Memory B cell (primary cell): ENCODE measurements at places on chromosomes 1 and 21.

DNA sequence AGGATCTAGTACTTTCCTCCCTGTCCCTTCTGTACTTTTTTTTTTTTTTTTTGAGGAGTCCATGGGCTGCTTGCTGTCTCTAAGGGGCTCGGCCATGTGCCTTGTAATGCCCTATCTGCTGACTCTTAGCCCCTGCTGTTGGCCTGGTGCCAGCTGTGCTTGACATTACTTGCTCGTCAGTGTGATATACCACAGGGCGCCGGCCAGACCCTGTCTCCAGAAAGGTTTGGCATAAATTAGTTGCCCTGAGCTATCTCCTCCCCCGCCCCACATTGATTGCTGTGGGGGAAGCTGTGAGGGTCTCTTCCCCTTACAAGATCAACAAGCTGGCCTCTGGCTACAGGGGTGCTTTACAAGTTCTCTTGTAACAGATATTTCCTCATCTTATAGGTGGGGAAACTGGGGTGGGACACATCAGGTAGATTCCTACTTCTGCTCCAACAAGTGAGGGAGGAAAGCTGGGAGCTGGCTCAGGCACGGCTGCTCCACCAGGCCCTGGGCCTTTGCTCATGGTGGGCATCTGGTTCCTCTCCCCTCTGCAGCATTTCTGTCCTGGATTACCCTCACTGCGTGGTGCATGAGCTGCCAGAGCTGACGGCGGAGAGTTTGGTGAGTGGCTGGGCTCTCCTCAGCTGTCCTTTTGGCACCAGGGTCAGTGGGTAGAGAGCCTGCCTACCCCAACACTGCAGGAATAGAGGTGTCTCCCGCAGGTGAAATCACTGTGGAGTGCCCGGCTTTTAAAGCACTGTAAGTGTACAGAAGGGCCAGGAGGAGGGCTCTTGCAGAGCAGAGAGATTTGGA is 15.6 kb downstream of the STRIP1 start:
- DNase-seq: no peak

- DNase-seq: no peak
Measured at GRCh38 chr1:39643705-39644104, 4.3 kb upstream of the HEYL start.

- DNase-seq: peak; percentile 36
Measured at GRCh38 chr21:25708467-25709065, 26.1 kb downstream of the ATP5PF start.

- DNase-seq: no peak
Measured at GRCh38 chr1:211155040-211155439, 21.1 kb upstream of the KCNH1 start.

GRCh38 chr1:20729990-20730689 is 2.4 kb downstream of the SH2D5 start:
- DNase-seq: no peak

GRCh38 chr1:66248746-66249145 is 285.2 kb upstream of the SGIP1 start:
- DNase-seq: no peak

- DNase-seq: no peak
Measured at GRCh38 chr21:42193721-42194120, 25.2 kb upstream of the ABCG1 start.

DNA sequence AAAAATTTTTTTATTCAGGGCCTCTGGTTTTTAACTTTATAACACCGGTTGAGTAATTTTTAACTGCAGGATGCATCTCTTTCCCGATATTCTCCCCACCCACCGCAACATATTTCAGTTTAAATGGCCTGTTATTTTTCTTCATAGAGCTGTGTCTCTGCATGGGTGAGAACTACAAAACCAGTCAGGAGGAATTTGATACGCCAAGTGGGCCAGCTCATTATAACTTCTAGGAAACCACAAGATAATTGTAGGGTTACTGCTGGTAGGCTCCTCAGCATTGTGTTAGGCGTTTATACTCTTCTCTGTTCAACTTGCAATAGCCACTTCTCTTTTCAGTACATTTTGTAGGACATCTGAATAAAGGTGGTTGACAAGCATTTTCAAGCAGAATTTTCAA is 169.7 kb downstream of the PBX1 start:
- no peak for DNase-seq

- DNase-seq: no peak
Measured at GRCh38 chr1:50975436-50975835, 5.4 kb downstream of the CDKN2C start.

GRCh38 chr1:63112155-63112900 is 210.0 kb upstream of the FOXD3 start:
- DNase-seq: no peak

DNA sequence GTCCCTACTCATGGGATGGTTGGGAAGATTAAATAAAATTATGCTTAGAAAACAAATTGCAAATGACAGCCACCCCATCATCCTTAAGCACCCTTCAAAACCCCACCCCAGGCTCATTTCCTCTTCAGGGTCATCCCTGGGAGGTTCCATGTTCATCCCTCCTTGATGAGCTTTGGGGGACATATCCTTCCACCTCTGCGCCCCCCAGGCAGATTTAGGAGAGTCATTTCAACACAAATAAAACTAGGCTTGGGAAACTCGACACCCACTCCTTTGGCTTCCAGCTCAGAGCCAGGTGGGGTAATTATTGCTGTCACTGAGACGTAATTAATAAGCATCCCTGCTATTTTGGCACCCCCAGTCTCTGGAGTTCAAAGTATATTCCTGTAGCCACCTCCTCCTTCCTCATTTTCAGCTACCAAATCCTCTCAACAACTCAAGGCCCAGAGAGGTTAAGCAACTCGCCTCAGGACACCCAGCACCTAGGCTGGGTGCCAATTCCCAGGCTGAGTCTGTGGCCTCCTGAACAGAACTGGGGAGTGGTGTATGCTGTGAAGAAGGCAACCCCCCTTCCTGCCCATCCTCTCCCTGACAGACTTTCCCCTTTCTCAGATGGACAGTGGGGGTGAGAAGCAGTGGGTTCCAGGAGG is 595 bp downstream of the CRYBG2 start:
- no peak for DNase-seq

DNA sequence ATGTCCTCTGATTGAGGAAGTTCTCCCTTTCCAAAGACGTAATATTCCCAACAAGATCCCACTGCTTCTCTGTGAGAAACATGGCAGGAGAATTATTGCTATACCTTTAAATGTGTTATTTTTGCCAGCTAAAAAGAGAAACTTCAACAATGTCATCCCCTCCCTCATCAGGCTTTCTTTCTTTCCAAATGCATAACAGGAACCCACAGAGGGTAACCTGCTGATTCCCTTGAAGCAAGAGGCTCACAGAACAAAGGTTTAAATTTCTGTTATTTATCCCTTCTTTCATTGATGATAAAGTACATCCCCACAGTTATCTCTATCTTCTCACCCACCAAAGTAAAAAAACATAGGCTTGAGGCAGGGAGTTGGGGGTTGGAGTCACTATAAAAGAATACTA is 102.1 kb downstream of the SLC30A10 start:
- no peak for DNase-seq

DNA sequence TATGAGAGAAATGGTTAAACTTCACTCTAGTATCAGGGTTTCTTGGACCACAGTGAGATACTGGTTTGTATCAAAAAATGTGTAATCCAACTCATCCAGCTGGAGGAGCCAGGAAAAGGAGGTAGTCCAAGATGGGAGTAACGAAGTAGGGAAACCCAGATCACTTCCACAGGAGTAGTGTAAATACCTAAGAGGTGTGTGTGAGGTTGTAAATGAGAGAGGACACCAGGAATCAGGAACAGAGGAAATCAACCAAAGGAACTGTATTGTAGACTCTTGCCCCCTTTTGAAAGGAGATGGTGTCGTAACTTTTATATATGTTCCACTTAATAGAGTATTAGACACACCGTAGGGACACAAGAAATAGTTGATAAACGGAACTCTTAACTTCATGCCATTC is 19.7 kb upstream of the TLCD4 start:
- no peak for DNase-seq

GRCh38 chr1:17919525-17920439 is 164.6 kb downstream of the ACTL8 start:
- DNase-seq: no peak

DNA sequence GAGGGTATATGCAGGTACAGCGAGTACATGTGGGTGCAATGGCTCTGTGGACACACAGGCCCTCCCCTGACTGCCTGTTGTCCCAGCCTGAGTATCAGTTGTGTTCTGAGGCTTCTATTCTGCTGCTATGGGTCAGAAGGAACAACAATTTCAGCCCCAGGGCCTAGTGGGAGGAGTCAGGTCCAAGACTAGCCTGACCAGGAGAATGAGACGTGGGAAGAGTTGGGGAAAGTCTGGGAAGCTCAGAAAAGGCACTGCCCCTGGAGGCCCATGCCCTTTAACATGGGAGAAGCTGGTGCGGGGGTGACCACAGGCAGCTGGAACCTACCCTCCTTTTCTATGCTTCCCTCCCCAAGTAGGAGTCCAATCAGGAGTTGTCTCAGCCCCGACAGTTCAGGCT is 7.7 kb downstream of the IGSF8 start:
- DNase-seq: no peak

DNA sequence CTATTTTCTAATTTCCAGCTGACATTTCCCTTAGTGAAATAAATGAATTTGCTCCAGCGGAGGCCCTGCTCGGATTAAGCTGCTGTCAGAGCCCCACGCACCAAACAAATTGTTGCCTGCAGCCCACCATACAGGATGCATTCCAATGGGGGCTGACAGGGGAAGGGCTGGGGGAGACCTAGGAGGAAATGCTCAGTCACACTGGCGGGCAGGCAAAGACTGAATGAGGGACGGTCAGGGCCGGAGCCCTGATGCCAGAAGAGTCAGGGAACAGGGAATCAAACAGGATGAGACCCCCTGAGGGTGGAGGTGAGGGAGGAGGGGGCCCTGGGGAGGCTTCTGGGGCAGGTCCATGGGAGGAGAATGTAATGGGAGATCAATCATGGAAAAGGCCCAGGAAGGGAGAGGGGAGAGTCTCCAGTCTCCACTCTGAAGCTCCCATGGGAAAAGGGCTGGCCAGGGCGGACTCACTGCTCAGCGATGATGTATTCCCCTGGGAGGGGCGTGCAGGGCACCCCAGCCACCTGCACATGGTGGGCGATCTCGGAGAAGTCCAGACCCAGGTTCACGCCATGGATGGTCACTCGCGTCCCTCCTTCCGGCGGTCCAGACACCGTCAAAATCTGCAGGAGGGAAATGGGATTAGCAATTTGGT is 149.4 kb upstream of the CD34 start:
- DNase-seq: no peak

DNA sequence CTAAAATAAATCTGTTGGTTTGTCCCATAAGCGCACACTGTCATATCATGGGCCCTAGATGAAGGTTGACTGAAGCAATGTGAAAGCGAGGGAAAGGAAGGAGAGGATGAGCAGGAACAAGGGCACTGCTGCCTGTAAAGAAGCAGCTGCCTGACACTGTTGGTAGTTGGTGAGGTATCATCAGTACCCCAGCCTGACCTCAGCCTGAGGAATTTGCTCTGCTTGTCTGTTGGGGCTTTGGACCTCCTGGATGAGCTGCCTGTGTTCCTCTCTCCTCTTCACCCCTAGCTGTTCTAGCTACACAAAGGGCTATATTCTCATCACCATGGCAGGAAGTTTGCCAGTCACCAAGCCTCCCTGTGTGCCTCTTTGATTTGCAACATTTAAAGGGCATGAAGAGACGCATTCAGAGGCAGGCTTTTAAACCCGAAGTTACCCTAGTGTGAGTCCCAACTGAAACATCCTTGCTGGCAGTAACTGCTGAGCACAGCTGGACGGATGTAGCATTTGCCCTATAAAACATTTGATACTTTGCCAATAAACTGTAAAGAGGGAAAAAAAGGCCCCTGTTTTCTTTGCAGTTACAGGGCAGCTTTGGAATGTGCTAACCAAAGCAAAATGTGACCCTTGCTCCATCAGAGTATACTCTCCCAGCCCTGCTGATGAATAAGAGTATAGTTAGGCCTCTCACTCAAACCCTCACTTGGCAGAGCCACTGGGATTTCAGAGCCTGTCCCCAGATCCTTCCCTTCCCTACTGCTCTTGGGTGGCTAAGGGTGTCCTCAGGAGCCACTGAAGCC is 22.2 kb upstream of the SPATA6 start:
- no peak for DNase-seq

DNA sequence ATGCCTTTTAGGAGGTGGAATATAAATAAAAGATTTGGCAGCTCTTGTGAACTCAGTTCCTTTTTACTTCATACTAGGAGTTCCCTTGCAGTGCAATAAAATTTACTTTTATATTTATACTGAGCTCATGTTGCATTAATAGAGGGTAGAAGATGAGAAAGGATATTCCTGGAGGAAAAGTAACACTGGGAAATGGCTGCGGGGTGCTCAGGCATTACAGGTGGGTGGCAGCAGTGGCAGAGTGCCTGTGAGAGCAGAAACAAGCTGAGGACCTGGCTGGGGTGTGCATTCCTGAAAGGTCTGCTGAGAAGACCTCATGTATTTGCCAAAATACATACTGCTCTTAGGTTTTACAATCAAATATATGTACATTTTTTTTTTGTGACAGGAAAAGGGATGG is 126.9 kb downstream of the COQ8A start:
- no peak for DNase-seq

DNA sequence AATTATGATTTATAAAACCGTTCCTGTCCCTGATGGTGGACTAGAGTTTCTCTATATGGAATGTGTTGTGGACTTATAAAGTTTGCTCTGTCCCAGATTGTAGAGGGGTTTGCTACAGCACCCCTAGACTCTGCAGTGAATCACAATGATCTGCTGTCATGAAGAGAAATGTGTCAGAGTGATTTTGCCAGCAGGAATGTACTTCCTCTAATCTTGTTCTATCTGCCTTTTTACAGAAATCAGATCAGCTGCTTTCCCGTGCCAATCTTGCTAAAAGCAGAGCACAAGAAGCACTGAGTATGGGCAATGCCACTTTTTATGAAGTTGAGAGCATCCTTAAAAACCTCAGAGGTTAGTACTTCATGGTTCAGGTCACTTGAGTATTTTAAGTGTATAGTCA is 52.0 kb downstream of the LAMC2 start:
- no peak for DNase-seq

- no peak for DNase-seq
Measured at GRCh38 chr1:163205513-163205912, 2.8 kb upstream of the RGS5 start.

DNA sequence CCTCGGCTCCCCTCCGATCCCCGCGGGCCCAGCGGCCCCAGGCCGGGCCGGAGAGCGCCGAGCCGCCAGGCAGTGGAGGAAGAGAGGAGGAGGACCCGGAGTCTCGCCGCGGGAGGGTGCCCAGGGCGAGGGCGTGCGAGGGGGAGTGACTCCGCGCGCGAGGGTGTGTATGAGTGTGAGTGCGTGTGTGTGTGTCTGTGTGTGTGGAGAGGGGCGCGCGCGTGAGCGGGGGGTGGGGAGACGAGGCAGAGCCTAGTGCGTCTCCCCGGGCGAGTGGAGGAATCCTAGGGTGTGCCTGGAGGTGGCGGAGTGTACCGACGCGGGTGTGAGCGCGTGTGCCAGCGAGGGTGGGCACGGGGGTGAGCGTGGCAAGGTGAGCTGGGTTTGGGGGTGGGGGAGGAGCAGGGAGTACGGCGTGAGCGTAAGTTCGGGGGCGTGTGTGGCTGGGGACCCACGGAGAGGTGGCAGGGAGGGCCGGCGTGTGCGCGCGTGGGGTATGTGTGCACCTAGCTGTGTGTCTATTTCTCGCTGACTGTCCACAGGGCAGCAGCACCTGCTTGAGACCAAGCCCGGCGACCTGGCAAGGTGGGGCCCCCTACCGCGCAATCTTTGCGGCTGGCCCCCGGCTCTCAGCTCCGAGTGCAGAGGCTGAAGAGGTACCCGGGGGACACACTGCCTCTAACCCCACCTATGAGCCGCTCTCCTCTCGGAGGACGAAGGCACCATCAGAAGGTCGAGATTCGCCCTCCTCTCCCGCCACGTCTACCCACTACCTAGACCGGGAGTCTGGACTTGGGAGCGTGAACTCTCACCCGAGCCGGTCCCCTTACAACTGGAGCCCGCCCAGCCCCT is 784 bp upstream of the KCND3 start:
- DNase-seq: no peak

GRCh38 chr1:118325550-118326225 is 140.7 kb upstream of the SPAG17 start:
- no peak for DNase-seq
